ENCODE measurements at places on chromosomes 3 and 15.
A peak's percentile ranks its signal among the peaks of the same experiment; 100 is the strongest.

DNA sequence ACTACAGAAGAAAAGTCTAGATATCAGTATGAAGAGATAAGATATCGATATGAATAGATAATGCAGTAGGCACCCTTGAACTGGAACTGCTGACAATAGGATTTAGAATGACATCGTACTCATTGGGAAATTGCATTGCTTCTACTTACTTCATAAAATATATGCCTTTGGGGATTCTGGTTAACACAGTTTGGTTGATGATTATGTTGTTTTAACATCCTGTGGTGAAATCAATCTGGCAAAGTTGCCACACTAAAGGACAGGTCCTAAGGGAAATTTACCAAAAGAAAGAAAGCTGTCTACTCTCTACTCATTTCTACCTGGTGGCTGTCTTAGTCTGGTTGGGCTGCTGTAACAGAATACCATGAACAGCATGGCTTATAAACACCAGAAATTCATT lies 417.4 kb upstream of the DPH6 start:
- DNase-seq, result no peak

DNA sequence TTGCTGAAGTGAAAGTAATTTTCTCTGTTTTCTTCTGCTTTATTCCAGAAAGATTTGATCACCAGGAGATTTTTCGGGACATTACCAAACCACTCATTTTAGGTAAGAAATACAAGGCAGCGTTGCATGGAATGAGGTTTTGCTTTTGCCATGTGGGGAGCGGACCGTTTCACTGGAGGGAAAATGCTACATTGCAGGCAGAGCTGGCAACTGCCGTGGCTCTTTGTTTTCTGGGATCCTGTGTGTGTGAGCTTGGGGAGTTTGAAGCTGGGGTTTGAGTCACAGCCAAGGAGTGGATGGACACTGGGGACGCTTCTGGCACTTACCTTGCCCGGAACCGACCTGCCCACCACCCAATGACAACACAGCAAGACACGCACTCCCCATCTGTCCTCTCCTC lies 109.9 kb downstream of the APBA2 start:
- no peak for DNase-seq

- DNase-seq, result no peak
Observed at GRCh38 chr3:112394003-112394640, 61.2 kb downstream of the CD200 start.

DNA sequence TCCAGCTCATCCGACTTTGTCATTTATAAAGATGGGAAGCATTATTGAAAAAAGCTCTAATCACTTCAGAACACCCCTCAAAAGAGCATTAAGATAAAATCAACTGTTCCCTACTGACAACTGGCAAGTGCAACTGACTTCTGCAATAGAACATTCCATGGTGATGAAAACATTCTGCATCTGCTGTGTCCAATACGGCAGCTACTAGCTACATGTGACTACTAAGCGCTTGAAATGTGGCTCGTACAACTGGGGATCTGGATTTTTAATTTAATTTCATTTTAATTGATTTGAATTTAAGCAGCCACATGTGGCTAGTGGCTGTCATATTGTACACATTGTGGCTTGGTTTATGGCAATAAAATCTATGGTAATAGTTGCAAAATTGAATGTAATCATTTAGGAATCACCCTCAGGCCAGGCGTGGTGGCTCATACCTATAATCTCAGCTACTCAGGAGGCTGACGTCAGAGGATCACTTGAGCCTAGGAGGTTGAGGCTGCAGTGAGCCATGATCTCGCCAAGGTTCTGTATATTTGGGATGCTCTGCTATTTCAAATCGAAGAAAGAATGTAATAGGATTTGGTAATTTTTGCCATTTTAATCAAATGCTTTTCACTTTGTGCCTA lies 390.3 kb downstream of the GABRB3 start:
- no peak for DNase-seq

DNA sequence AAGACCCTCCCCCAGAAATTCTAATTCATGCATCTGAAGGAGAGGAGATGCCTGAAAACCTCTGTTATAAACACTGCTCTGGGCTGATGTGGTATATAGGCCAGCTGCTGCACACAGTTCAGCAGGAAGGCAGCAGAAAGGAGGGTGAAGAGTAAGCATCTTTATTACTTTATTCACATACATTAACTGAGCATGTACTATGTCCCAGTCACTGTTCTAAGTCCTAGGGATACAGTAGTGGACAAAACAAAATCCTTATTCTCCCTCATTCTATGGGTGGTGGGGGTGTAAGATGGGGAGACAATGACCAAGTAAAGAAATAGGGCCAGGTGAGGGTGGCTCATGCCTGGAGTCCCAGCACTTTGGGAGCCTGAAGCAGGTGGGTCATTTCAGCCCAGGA lies 17.8 kb upstream of the CHRNB4 start:
- DNase-seq, result no peak

GRCh38 chr3:137468446-137468845 lies 295.7 kb upstream of the SOX14 start:
- no peak for DNase-seq

- no peak for DNase-seq
Observed at GRCh38 chr15:39942753-39943150, 8.8 kb downstream of the EIF2AK4 start.

- peak; percentile 78 for DNase-seq
Observed at GRCh38 chr15:74955796-74956647, 550 bp downstream of the RPP25 start.

GRCh38 chr3:14120111-14120920 lies 4.4 kb downstream of the CHCHD4 start:
- no peak for DNase-seq

- no peak for DNase-seq
Observed at GRCh38 chr3:56282341-56282740, 185.9 kb downstream of the ERC2 start.

DNA sequence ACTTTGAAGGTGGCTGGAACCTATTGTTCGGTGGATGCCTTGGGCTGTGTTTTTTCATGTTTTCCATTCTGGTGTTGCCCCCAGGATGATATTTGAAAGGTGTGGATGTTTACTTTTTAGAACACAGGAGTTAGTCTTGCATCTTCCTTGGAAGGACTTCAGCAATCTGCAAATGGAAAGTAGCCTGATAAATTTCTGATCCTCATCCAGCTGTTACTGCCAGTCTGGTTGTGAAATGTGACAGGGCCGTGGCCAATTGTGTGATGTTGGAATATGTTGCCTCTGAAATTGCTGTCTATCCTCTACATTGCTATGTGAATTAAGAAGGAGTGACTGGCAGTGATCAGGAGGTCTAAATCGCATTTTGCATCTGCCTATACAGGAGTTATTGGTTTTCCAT lies 382.5 kb upstream of the C2CD4B start:
- DNase-seq, result no peak

DNA sequence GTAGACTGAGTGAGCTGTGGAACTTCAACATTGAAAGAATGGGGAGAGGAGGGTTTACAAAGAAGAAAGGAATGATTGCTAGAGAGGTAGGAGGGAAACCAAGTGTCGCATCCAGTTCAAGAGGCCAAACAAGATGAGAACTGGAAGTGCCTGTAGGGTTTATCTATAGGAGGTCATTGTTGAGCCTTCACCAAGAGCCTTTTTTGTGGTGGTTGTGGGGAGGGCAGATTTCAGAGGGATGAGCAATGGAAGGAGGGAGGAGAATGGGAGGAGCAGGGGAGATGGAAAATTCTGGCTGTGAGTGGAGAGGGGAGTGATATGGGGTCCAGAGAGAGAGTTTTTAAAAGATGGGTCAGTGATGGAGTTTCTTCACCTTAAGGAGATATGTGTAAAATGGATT lies 8.5 kb downstream of the PDIA5 start:
- DNase-seq, result no peak

- DNase-seq, result no peak
Observed at GRCh38 chr15:93459396-93459795, 370.4 kb upstream of the RGMA start.

DNA sequence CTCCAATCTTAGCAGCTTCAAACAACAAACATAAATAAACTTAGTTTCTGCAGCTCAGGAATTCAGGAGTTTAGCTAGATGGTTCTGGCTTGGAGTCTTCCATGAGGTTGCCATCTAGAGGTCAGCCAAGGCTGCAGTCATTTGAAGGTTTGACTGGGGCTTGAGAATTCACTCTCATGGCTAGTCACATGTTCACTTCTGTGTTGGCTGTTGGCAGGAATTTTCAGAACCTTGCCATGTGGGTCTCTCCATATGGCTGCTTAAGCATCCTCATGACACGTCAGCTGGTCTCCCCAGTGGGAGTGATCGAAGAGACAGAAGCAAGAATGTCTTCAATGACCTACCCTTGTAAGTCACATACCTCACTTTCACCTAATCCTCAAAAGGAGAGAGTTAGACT lies 269.2 kb upstream of the CNTN3 start:
- no peak for DNase-seq

DNA sequence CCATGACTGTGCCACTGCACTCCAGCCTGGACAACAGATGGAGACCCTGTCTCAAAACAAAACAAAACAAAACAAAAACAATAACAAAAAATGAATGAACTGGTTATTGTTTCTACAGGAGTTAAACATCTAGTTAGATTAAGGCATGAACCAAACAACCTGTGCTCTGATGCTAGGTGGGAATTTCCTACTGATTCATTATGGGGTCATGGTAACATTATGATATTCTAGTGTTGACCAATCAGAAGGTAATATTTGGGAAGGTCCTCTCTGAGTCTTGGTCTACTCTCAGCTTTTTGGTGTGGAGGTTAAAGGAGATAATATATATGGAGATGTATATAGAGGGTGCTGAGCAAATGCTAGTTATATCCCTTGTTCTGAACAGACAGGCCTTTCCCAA lies 37.6 kb downstream of the MCF2L2 start:
- no peak for DNase-seq

DNA sequence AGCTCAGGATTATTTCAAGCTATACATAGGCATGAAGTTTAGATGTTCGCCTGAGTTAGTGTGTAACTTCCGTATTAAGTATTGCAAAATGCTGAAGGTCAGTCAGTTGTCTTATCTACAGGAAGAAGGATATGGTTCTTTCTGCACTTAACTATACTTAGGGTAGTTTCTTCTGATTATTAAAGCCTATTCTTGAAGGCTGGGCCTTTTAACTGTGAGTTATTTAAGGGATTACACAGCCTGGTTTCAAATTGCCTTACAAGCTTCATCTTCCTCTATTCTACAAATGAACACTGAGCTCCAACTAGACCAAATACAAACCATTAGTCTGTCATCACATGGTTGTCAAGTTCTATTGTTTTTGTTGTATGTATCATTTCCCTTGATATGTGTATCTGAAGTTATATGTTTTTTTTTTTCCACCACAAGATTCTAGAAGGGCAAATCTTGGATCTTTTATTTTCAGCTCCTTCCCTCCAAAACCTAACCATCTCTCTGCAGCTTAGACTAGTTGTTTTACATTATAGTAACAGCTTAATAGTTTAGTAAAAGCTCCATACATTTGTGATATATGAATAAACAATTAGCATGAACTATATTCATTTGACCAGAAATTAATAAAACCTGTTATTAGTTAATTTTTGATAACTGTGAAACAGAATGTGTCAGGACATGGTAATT lies 272.9 kb upstream of the KCNMB2 start:
- no peak for DNase-seq
